ENCODE measurements at places on chromosomes 13 and 19. TPM values are rescaled to one million over a fixed set of nuclear protein-coding genes. Genes with fewer than 3 reads are reported as not detected.

DNA sequence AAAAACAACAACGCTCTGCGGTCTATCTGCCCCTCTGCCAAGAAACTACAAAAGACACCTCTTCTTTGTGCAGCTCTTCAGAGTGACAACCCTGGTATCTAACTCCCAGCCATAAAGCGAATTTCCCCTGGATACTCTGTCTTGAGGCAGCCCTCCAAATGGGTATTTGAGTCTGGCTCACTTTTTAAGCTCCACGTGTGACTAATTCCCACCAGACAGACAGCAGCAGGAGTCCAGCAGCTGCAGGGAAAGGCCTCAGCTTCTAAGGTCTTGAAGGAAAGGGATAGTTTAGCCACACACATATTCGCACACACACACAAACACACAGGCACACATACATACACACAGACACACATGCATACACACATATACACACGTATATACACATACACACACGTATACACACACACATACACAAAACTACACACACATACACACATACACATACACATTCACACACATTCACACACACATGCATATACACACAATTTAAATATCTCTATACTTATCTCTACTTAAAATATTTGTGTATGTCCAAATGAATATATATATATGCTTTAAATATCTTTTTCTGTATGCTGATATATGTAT, 188.8 kb downstream of the TSHZ3 start:
- no peak for DNase-seq
- peaks cover 3% of the 10 kb centered on the region for H3K27me3 ChIP-seq
- no peaks in the 10 kb centered on the region for H3K36me3 ChIP-seq
- no peaks in the 10 kb centered on the region for H3K4me1 ChIP-seq
- no peak overlapping the region for H3K4me3 ChIP-seq

GRCh38 chr19:34148658-34149185, 23.6 kb upstream of the LSM14A start:
- H3K27me3 ChIP-seq, result no peaks in the 10 kb centered on the region
- no peak for DNase-seq
- no peaks in the 10 kb centered on the region for H3K36me3 ChIP-seq
- no peaks in the 10 kb centered on the region for H3K4me1 ChIP-seq

DNA sequence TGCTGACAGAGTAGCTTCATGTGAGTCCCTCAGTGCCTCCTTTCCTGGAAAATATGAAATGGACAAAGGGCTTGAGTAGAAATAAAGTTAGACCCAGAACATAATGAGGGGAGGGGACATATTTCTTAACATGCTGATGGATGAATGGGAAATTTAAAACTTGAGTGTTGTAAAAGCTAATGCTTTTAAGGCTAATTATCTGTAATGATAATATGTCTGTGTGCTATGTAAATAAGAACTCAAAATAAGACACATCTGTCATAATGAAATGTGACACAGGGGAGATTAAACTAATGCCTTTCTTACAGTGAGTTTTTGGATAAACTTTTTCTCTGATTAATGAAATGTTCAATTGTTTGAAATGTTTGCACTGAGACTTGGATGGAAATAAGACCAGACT, 65.8 kb upstream of the RFXAP start:
- no peaks in the 10 kb centered on the region for H3K36me3 ChIP-seq

Gene ACP5
- total RNA-seq, result 311 TPM

Gene CPAMD8
- total RNA-seq, result 62.2 TPM

Gene PBX4
- 2.4 TPM for total RNA-seq

Data from upper lobe of left lung (tissue), 6 donors.